ENCODE measurements at places on chromosomes 3 and 15. TPM values are rescaled to one million over a fixed set of nuclear protein-coding genes. Genes with fewer than 3 reads are reported as not detected.

Gene MEIS2
- 0.38 TPM for total RNA-seq

Gene RGMA
- total RNA-seq: not detected

Gene SYNPR
- not detected for total RNA-seq

Gene PLA2G4B
- 55.8 TPM for total RNA-seq

Gene GOLGA8J
- total RNA-seq: not detected

Gene CCDC54
- total RNA-seq: not detected

Gene RCN2
- 23.7 TPM for total RNA-seq

Gene PTX3
- not detected for total RNA-seq

Gene BLM
- total RNA-seq: 6.0 TPM

- no peaks in the 10 kb centered on the region for H3K27me3 ChIP-seq
- no peaks in the 10 kb centered on the region for H3K4me1 ChIP-seq
- H3K4me3 ChIP-seq: no peak overlapping the region
- H3K36me3 ChIP-seq: no peaks in the 10 kb centered on the region
- H3K27ac ChIP-seq: no peak overlapping the region
These were observed 55.1 kb upstream of the TRA2B start for GRCh38 chr3:185992831-185993374.

GRCh38 chr3:44584646-44585501 lies at the start of gene ZNF660:
Gene ZNF660, plus strand, starts transcription at chr3:44584964. Its CDS starts 9,230 bp downstream, at chr3:44594194.
- H3K36me3 ChIP-seq: no peaks in the 10 kb centered on the region
- peak within 1 kb of the TSS; percentile 65 for H3K4me3 ChIP-seq
- no peak for DNase-seq

DNA sequence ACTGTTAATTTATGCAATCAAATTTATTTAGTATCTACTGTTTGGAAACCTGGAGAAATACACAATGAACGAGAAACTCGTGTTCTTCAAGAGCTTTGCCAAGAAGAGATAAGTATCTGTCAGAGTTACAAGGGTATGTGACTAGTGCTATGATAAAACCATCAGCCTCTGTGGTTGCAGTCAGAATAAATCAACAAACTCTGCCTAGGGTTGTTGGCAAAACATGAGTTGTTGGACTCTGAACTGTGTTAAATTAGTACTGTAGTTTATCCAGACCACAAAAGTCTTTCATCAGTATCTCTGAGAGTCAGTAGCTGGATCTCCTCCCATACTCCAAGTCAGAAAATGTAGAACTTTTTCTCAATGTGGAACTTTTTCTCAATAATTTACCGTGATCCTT lies 918.4 kb downstream of the NAALADL2 start:
- no peaks in the 10 kb centered on the region for H3K4me1 ChIP-seq
- no peaks in the 10 kb centered on the region for H3K27me3 ChIP-seq
- H3K36me3 ChIP-seq: no peaks in the 10 kb centered on the region
- H3K4me3 ChIP-seq: no peak overlapping the region
- no peak overlapping the region for H3K27ac ChIP-seq
- DNase-seq: no peak

- H3K4me1 ChIP-seq: no peaks in the 10 kb centered on the region
- H3K4me3 ChIP-seq: no peak overlapping the region
- no peaks in the 10 kb centered on the region for H3K36me3 ChIP-seq
- H3K27ac ChIP-seq: no peak overlapping the region
- no peak for DNase-seq
These were observed 521.5 kb downstream of the GRM7 start for GRCh38 chr3:7382293-7383010.

GRCh38 chr3:69324362-69325025 lies 61.4 kb downstream of the FRMD4B start:
- H3K27ac ChIP-seq: no peak overlapping the region
- DNase-seq: no peak
- H3K36me3 ChIP-seq: no peaks in the 10 kb centered on the region
- no peak overlapping the region for H3K4me3 ChIP-seq

GRCh38 chr3:102233881-102234280 lies 200.9 kb upstream of the ZPLD1 start:
- no peak for DNase-seq
- no peak overlapping the region for H3K4me3 ChIP-seq
- H3K36me3 ChIP-seq: no peaks in the 10 kb centered on the region
- H3K27me3 ChIP-seq: no peaks in the 10 kb centered on the region
- H3K27ac ChIP-seq: no peak overlapping the region
- H3K4me1 ChIP-seq: no peaks in the 10 kb centered on the region

DNA sequence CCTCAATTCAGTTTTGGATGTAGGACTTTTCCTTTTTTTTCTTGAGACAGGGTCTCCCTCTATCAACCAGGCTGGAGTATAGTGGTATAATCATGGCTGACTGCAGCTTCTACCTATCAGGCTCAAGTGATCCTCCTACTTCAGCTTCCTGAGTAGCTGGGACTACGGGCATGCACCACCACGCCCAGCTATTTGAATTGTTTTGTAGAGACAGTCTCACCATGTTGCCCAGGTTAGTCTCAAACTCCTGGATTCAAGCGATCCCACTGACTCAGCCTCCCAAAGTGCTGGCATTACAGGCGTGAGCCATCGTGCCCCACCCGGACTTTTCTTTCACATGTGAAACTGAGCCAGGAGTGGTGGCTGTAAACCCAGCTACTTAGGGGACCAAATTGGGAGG lies 3.5 kb downstream of the RNU5B-1 start:
- H3K4me1 ChIP-seq: peaks cover 9% of the 10 kb centered on the region
- no peak overlapping the region for H3K4me3 ChIP-seq
- DNase-seq: no peak
- no peaks in the 10 kb centered on the region for H3K36me3 ChIP-seq

DNA sequence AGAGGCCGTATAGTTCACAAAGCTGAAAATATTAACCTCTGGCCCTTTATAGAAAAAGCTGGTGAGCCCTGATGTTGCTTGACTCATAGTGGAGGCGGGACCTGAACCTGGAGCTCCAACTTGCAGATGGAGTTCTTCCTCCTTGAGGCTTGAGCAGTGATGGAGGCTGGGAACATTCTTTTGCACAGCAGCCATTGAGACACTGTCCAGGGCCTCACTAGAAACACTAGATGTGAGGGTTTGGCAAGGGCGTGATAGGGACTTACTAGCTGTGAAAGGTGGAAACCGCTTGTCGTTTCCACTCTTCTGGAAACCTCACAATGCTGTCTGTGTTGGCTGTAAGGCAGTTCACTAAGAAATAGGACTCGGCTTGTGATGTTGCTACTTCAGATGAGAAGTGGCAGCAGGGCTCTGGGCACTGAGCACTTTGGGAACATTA lies 12.5 kb downstream of the SMAD6 start:
- H3K36me3 ChIP-seq: no peaks in the 10 kb centered on the region
- H3K27me3 ChIP-seq: peaks cover 11% of the 10 kb centered on the region
- no peak overlapping the region for H3K4me3 ChIP-seq
- no peak overlapping the region for H3K27ac ChIP-seq

GRCh38 chr15:31503758-31504461 lies 177.3 kb downstream of the KLF13 start:
- no peaks in the 10 kb centered on the region for H3K36me3 ChIP-seq
- no peaks in the 10 kb centered on the region for H3K4me1 ChIP-seq
- H3K27ac ChIP-seq: no peak overlapping the region
- no peak for DNase-seq

GRCh38 chr3:6504347-6504746 lies 356.6 kb upstream of the GRM7 start:
- H3K4me3 ChIP-seq: no peak overlapping the region
- H3K4me1 ChIP-seq: no peaks in the 10 kb centered on the region
- H3K27ac ChIP-seq: no peak overlapping the region
- H3K36me3 ChIP-seq: no peaks in the 10 kb centered on the region

- H3K4me1 ChIP-seq: peaks cover 13% of the 10 kb centered on the region
- H3K4me3 ChIP-seq: no peak overlapping the region
- H3K36me3 ChIP-seq: no peaks in the 10 kb centered on the region
These were observed 171.8 kb upstream of the WNT5A start for GRCh38 chr3:55658690-55659562.

GRCh38 chr3:81916890-81917289 lies 155.4 kb upstream of the GBE1 start:
- no peaks in the 10 kb centered on the region for H3K4me1 ChIP-seq
- DNase-seq: no peak
- H3K27ac ChIP-seq: no peak overlapping the region
- H3K36me3 ChIP-seq: no peaks in the 10 kb centered on the region
- no peaks in the 10 kb centered on the region for H3K27me3 ChIP-seq

- no peak for DNase-seq
- H3K27ac ChIP-seq: no peak overlapping the region
- no peaks in the 10 kb centered on the region for H3K36me3 ChIP-seq
- H3K4me1 ChIP-seq: no peaks in the 10 kb centered on the region
These were observed 5.4 kb upstream of the ALDH1A2 start for GRCh38 chr15:58070801-58071418.

DNA sequence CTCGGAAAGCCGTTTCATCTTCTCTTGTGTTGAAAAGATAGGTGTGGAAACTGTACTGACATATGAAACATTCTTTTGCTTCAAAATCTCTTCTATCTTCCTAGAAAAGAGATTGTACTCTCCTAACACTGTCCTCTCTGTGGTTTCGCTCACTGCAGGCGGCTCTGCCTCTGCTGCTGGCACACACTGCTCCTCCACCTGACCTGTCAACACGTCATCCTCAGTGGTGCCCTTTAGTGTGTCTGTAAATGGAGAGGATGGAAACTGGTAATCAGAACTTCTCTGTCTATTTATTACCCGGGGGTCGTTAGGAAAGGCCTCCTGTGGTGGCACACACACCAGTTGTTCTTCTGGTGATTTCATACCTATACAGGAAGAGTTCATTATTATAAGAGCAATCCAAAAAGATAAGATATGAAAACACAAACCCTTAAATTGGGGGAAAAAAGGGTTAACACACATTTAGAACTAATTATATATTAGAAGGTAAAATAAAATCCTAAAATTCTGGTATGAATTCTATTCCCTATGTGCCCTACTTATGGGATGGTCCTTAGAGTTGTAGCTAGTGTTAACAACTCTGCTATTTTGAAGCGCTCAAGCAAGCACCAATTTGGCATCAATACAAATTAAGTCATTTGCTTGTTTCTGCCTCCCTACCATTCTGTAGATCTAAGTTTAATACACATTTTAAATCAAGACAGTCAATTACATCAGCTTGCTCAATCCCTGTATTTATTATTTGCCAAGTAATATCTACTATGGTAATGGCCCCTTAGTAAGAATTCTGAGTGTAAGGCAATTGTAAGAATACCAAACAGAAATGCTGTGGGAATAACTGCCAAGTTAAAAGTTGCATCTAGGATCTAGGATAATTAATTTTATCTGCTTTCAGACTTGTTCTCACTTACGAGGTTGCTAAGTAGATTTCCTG lies 49.2 kb downstream of the TASOR start:
- H3K27ac ChIP-seq: no peak overlapping the region
- no peak overlapping the region for H3K4me3 ChIP-seq
- no peaks in the 10 kb centered on the region for H3K27me3 ChIP-seq

GRCh38 chr3:108239082-108239481 lies 16.9 kb upstream of the IFT57 start:
- no peak overlapping the region for H3K4me3 ChIP-seq
- no peaks in the 10 kb centered on the region for H3K27me3 ChIP-seq
- no peaks in the 10 kb centered on the region for H3K4me1 ChIP-seq
- no peak overlapping the region for H3K27ac ChIP-seq
- no peaks in the 10 kb centered on the region for H3K36me3 ChIP-seq

DNA sequence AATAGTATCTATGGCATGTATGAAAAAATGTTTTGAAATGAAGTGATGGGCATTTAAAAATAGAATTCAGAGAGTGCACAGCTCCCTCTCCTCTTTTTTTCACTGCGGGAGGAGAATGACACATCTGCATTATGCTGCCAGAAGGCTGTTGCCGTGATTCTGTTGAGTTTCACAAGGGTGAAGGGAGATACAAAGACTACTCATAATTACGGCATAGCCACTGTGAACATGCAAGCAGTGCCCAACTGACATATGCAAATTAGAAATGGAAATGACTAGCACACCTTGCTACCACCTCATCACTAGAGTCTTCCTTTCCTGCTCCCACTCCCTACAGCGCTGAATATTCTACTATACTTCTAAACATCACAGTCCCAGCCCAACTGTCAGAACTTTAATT lies 20.1 kb downstream of the IFT57 start:
- no peak overlapping the region for H3K4me3 ChIP-seq
- H3K27ac ChIP-seq: no peak overlapping the region
- H3K4me1 ChIP-seq: no peaks in the 10 kb centered on the region
- H3K36me3 ChIP-seq: no peaks in the 10 kb centered on the region
- H3K27me3 ChIP-seq: no peaks in the 10 kb centered on the region

DNA sequence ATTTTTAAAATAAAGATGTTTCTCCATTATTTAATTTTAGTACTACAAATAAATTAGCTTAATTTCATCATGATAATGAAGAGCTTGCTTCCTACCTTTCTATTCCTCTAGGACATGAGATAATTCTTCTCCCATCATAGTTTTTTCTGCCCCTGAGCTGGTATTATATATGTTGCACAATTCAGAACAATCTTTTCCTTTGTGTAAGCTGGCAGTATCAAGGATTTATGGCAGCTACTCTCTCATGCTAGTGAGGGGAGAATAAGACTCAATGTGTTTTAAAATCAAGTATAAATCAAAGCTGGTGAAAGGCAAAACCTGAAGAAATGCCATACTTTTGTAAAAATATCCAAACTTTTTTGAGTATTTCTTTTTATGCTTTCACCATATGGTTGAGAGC lies 1405.3 kb downstream of the SI start:
- no peaks in the 10 kb centered on the region for H3K36me3 ChIP-seq
- DNase-seq: no peak
- H3K27ac ChIP-seq: no peak overlapping the region

DNA sequence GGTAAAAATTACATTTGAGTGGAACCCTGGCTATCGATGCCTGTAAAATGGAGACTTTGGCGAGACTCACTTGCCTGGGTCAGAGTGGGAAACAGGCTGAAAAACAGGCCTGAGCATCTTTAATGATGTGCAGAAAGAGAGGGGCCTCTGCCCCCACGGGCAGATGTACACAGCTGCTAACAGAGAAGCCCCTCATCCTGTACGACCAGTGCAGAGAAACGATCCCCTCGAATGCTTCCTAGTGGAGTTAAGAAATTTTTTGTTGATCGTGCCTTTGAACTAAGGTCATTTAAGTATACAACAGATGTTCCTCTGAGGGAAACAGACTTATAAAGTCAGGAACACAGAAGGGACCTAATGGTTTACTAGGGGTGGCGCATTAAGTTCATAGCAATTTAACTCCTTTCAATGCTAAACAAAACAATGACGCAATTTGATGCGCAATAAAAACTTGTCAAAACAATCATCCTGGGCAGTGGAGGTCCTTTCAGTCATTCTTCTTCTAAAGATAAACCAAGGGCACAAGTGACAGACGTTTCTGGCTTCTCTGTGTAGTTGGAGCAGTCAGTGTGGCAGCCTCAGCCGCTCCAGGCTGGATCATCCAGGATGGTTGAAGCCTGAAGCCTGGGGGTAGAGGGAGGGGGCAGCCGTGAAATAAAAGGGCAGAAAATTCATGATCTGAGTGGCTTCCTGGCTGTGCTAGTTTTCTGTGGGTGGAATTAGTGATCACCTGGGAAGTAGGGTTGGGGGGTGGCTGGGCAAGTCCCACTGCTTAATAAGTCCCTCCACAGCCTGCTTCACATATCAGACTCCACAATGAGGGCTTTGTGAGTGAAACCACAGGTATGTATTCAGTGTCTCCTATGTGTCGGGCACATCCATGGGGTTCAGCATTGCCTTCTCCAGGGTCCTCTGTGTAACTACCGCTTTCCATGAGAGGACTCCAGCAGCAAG lies 50.8 kb upstream of the MRPS22 start:
- DNase-seq: no peak
- no peak overlapping the region for H3K4me3 ChIP-seq
- no peaks in the 10 kb centered on the region for H3K4me1 ChIP-seq
- H3K27ac ChIP-seq: no peak overlapping the region
- H3K36me3 ChIP-seq: no peaks in the 10 kb centered on the region

- H3K27me3 ChIP-seq: no peaks in the 10 kb centered on the region
- no peak overlapping the region for H3K27ac ChIP-seq
- peaks cover 29% of the 10 kb centered on the region for H3K36me3 ChIP-seq
- no peak for DNase-seq
- no peaks in the 10 kb centered on the region for H3K4me1 ChIP-seq
These were observed 41.8 kb downstream of the IQCB1 start for GRCh38 chr3:121793078-121793477.

Data from T-cell (primary cell).